ENCODE measurements at places on chromosomes 6 and 20. TPM values are rescaled to one million over a fixed set of nuclear protein-coding genes. Genes with fewer than 3 reads are reported as not detected.

The ATP9A gene
- 0.42 TPM for total RNA-seq

The KIF13A gene
- 30.1 TPM for total RNA-seq

The MMP24 gene
- not detected for total RNA-seq

The MCHR2 gene
- total RNA-seq, result not detected

The MUC22 gene
- not detected for total RNA-seq

The TMEM74B gene
- 18.3 TPM for total RNA-seq

- no peak for DNase-seq
Measured at GRCh38 chr6:51678905-51679620, 408.4 kb downstream of the PKHD1 start.

DNA sequence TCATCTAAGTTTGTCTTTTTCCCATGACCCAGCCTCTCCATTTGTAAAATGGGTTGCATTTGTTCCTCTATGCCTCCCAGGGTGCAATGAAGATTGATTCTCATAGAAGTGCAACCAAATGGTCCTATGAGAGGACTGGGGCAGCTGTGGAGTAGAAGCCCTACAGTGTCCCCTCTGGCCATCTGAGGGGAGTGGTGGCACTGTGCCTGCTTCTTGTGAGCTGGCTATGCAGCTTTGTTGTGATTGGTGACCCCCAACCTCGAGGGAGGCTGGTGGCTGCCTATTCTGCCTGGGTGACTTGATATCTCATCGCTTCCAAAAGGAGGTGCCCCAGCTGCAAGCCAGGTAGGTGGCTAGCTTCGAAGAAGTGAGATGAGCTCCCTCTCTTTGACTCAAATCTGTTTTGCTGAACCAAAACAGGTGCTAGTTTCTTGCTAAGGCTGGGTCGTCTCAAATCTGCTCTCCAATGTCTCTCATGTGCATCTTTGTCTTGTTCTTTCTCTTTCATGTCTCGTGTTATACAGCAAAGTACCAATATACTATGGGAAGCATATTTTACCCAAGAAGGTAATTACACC lies 33.9 kb downstream of the TXLNB start:
- no peak for DNase-seq

- no peak for DNase-seq
Measured at GRCh38 chr6:39367700-39368099, 45.2 kb upstream of the KCNK16 start.

- no peak for DNase-seq
Measured at GRCh38 chr6:153962555-153962954, 76.5 kb upstream of the OPRM1 start.

DNA sequence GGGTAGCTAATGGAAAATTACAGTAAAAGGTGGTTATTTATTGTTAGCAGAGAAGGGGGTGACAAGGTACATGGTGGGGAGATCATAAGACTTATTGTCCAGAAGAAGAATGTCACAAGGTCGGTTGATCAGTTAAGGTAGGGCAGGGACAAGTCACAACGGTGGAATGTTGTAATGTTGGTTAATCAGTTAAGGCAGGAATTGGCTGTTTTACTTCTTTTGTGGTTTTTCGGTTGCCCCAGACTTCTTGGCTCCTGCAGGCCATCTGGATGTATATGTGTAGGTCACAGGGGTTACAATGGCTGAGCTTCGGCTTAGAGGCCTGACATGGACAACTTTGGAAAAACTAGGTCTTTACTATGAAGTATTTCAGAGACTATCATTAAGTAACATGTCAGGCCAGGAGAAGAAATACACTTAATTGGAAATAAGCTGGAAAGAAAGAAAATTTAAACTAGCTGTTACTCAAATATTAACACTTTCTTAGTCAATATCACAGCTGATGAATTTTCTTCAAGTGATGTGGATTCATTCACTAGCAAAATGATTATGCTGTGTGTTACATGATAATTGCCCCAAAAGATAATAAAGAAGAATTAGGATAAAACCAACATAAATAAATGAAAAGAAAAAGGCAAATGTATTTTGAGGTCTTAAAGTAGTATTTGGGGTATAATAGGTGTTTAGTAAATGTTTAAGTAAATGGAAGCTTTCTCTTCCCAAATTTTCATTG lies 4.4 kb downstream of the AIG1 start:
- DNase-seq, result no peak

DNA sequence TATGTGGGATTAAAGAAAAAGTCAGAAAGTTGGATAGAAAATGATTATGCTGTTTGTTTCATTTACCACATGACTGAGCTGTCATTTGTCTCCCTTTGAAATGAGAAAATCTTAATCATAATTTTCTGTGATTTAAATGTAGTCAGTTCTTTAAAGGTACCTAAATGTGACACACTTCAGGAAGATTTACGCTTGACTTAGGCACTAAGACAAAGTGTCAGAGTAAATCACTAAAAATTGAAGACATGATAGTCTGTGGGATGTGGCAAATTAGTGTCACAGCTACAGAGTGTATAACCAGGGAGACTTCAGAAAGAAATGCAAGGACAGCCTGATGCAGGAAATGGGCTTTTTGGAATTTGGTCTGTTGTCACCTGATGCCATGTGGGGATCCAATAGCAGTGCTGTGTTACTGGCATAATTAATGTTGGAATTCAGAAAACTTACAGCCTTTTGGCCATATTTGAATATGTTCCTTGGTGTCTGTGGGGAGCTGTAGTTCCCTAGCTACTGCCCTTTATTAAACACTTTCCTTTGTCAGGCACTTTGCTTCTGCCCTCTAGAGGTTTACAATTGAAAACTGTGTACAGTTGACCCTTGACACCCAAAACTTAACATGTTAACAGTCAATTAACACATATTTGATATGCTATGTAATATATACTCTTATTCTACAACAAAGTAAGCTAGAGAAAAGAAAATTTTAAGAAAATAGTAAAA lies 493.8 kb downstream of the UTRN start:
- DNase-seq, result no peak

DNA sequence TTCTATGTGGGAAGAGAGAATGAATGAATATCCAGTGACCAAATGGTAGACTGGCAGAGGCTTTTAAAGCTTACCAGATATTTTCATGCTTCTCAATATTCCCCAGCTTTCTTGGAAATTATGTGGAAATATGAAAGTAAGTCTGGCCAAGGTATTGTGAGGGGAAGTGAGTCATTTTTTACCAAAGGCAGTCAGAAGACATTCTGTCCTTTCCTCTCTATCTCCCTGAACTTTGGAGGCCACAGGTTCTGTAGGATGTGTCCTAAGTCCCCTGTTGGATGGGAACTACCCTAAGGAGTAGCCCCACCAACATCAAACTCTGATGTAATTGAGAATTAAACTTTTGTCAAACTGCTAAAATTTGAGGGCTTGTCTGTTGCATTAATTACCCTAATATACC lies 593.8 kb upstream of the NRSN1 start:
- no peak for DNase-seq

GRCh38 chr6:38346291-38347079 lies 293.2 kb downstream of the BTBD9 start:
- no peak for DNase-seq

- no peak for DNase-seq
Measured at GRCh38 chr6:107546691-107547450, 57.0 kb downstream of the SOBP start.

GRCh38 chr20:32442630-32443373 lies 84.7 kb downstream of the ASXL1 start:
- no peak for DNase-seq

- no peak for DNase-seq
Measured at GRCh38 chr6:39903656-39904055, 30.6 kb downstream of the MOCS1 start.

- DNase-seq, result no peak
Measured at GRCh38 chr6:111013144-111013915, 31.5 kb downstream of the RPF2 start.

DNA sequence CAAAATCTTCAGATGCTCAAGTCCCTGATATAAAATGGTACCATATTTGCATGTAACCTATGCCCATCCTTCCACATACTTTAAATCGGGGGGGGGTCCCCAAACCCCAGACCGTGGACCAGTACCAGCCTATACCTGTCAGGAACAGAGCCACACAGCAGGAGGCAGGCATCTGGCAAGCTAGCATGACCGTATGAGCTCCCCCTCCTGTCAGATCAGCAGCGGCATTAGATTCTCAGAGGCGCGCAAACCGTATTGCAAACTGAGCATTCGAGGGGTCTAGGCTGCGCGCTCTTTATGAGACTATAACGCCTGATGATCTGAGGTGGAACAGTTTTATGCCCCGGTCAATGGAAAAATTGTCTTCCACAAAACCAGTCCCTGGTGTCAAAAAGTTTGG lies 30.7 kb downstream of the FGD2 start:
- no peak for DNase-seq

GRCh38 chr6:52497652-52498408 lies 77.7 kb downstream of the EFHC1 start:
- DNase-seq, result no peak

DNA sequence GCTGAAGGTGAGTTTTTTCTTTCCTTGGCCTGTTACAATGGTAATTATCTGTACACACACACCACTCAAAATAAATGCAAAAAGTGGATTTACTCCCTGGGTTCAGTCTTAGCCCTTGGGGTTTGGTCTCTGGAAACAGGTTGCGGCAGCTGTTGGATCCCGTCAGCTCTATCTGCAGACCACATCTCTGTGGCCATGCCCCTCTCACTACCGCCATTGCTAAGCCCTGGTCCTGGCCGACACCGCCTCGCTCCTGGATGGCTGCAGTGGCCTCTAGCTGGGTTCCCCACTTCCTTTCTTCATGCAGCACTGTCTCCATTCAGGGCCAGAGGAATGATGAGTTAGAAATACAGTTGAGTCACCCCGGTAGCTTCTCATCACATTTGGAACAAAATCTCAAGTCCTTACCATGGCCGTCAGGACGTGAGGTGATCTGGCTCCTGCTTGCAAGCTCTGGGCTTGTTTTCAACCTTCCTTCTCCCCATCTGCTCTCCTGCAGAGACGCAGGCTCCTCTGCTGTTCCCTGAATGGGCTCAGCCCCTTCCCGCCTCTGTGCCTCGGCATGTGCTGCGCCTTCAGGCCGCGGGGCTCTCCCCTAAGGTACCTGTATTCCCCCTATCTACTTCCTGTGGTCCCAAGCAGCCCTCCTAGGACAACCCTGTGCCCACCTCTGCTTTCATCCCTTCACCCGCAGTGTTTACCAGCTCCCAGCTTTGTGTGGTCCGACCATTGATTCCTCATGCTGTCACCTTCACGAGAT lies 38.0 kb downstream of the EFCAB8 start:
- DNase-seq, result no peak

- no peak for DNase-seq
Measured at GRCh38 chr6:32635526-32636123, 1.6 kb upstream of the HLA-DQA1 start.

- DNase-seq, result peak; percentile 73
Measured at GRCh38 chr6:15893556-15894253, 230.9 kb upstream of the DTNBP1 start.

DNA sequence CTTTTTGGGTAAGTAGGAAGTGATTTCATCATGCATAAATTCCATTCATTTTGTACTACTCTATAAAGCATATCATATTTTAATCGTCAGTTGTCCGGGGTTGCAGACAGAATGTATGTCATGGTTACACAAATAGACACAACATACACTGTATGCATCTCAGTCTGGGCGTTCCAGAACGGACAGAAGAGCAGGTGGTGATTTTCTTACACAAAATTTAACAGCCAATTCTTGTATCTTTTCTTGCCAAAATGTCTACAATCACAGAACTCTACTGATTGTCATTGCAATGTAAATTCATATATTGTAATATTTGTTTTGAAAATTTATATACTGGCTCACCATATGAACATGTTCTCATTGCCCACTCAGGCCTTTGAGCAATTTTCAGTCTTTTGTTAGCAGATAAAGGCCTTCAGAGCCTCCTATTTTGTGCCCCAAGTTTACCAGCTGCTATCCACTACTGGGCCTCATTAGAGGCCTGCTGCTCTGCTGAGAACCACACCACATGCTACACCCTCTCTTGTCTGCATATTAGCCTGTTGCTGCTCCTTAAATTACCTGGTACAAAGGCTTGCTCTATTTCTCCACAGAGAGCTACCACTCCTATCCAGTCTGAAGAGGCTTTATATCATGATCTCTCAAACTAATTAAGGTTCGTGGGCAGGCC lies 61.5 kb downstream of the PRDM13 start:
- DNase-seq, result no peak

DNA sequence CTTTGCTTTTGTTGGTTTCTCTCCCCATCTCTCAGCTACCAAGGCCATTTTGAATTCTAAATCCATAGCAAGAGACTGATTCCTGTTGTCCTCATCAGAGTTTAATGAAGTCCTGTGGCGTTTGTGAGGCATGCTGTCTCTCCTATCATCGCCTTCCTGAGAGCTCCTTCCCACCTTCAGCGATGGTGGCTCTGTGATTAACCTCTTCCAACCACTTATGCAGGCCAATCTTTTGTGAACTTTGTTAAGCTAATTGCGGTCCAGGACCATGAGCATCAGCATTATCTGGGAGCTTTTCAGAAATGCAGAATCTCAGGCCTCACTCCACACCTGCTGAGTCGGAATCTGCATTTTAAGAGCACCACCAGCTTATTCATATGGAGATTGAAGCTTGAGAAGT lies 272.5 kb upstream of the CDYL start:
- no peak for DNase-seq

DNA sequence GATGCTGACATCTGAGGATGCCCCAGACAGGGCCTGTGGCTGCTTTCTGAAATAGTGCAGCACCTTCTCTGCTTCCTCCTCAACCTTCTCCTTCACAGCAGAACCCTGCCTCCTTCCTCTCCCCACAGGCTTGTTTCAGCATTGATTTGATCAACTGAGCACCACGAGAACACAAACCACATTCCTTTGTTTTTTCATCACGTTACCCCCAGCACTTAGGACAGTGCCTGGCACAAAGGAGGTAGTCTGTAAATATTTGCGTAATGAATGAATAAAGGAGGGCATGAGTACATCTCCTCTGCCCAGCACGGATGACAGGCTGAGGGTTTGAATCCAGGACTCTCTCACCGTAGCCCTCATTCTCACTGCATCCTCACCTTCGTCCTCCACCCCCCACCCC lies 21.3 kb upstream of the WFDC2 start:
- DNase-seq, result no peak

DNA sequence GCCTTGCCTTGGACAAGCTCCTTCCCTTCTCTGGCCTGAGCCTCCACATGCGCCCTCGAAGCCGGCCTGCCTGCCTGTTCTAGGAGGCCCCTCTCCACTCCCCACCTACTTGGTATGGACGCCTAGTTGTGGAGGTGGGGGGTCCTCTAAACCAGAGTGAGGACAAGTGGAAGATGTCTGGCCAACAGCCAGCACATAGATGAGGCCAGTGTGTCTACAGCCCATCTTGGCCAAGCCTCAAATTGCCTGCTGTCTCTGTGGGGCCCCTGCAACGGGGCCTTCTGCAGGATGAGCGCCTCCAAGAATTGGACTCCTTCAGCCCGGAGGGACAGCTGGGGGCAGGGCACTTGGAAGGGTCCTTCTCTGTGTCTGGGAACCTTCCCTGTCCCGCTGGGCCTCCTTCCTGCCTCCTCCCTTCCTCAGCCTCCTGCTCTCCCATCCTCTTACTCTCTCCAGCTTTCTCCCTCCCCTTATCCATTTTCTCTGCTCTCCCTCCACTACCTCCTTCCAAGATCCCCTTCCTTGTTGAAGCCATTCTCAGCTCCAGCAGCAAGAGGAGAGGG lies 1.6 kb downstream of the MDFI start:
- no peak for DNase-seq
